Activated CD4-positive, CD25-positive, alpha-beta regulatory T cell treated with anti-CD3 and anti-CD28 coated beads, Interleukin-2, amount 50 U/mL, for 24 hours (primary cell): ENCODE measurements at places on chromosomes 2 and 18.

GRCh38 chr2:174033163-174033550 is 68.0 kb upstream of the SP3 start:
- no peak for ATAC-seq

GRCh38 chr2:225468131-225468530 is 68.6 kb downstream of the NYAP2 start:
- no peak for ATAC-seq

DNA sequence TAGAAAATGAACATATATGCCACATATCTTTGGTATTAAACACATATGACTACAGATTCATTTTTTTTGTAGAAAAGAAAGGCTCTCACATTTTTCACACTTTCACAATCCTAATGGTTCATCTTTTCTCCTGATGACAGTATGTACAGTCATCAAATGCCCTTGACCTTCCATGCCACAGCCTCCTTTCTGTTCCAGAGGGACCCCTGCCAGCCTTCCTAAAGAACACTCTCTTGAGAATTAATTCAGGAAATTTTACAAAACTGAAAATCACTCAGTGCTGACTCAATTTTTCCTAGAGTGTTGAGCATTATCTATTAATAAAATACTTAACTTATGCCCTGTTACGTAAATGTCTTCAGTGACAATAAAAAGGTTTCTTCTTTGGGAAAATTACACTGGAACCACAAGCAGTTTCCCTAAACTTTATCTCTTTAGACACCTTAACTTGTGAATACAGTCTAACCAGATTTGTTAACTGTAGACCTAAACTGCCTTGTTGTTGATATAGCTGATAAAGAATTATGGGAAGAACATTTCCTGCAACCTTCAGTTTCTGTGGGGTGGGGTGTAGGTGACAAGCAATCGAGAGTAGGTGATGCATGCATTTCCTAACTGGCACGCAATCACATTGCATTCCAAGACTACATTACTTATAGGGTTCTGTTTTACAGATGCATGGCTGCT is 15.3 kb upstream of the ACOXL start:
- no peak for ATAC-seq

DNA sequence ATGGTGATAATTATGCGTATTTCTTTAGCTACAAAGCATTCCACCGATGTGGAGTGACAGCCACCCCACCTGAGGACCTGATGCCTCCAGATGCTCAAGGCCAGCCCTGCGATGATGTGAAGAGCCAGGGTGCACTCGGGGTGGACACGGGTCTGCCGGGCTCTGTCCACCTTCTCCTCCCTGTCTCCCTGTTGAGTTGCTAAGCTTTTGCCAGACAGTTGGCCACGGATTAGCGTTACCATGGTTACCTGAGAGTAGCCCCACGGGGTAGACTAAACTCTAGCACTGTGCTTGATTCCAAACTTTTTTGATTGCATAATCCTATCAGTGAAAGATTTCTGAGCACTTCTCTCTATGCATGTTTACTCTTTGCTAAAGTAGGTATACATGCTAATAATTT is 86.2 kb downstream of the SMIM21 start:
- ATAC-seq: no peak

DNA sequence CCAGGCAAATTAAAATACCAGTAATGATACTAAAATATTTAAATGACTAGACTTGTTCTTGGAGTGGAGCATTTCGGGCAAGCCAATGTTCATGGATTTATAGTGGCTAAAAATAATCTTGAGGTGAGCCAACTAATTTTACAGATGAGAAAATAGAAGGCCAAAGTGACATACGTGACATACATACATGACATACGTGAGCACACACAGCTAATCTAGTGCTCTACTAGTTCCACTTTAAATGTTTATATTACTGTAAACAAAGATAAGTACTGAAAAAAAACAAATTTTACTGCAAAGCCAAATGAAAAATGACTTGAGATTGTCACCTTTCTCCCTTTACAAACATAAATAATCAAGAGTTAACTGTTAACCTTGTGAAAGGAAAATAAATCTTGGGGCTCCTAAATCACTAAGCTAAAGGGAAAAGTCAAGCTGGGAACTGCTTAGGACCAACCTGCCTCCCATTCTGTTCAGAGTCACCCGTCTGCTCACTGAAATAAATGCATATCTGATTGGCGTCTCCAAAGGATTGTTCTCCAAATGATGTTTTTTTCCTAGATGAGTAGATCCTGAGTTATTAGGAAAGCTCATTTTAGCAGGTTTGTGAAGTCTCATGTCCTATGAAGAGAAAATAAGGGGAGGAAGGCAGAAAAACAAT is 96.7 kb downstream of the PMS1 start:
- no peak for ATAC-seq

DNA sequence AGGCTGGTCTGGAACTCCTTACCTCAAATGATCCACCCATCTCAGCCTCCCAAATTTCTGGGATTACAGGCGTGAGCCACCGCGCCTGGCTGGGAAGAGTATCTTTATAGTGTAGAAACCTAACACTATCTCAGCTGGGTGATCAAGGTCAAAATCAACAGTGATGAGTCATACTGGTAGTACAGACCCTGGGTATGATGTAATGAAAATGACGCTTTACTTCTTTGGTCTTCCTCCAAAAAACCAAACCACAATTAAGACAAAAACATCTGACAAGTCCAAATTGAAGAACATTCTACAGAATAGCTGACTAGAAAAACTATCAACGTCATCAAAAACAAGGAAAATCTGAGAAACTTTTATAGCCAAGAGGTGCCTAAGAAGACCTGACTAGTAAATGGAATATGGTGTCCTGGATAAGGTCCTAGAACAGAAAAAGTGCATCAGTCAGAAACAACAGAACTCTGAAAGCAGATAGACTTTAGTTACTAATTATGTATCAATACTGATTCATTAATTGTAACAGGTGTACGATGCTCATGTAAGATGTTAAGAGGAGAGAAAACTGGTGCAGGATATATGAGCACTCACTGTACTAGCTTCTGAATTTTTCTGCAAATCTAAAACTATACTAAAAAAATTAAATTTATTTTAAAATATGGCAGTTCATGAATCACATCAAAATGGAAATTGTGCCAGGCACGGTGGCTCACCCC is 25.4 kb downstream of the PDCL3 start:
- ATAC-seq: peak; percentile 92

DNA sequence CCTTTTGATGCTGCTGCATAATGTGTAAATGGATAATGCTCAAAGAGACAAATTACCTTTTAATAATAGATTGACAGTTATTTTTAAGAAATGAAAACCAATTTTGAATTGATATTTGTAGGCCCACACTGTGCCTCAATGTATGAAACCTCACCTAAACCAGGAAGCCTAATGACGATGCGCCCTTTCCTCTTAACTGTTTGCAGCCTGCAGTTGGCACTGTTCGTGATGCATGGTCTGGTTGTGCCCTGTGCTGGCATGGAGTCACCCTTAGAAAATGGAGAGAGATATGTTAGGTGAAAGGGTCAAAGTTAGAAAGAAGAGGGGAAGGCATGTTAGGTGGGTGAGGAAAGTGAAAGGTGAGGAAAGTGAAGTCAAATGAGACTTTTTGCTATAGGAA is 390.2 kb downstream of the PTPRM start:
- ATAC-seq: no peak

DNA sequence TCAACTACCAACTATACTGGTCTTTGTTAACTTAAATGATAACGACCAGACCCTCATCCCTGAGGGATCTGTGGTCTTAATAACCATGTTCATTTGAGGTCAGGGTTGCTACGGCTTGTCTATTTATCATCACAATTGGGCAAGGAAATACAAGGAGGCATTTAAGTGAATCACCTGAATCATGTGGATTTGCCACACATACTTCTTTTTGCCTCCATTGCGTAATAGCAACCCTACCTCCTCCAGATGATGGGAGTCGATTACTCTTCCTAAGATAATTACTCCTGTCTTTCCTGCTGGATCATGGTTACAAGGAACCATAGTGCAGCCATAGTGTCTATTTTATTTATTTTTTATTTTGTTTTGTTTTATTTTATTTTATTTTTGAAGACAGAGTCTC is 42.2 kb downstream of the TAF4B start:
- no peak for ATAC-seq
